ENCODE measurements at places on chromosomes 4 and X. TPM values are rescaled to one million over a fixed set of nuclear protein-coding genes. Genes with fewer than 3 reads are reported as not detected.

The RBMXL3 gene
- not detected for polyA plus RNA-seq

The COL25A1 gene
- polyA plus RNA-seq, result 19.6 TPM

The STK26 gene
- 12.3 TPM for polyA plus RNA-seq

The TRPC5OS gene
- 0.13 TPM for polyA plus RNA-seq

The NAA11 gene
- not detected for polyA plus RNA-seq

The ADH4 gene
- 0.71 TPM for polyA plus RNA-seq

DNA sequence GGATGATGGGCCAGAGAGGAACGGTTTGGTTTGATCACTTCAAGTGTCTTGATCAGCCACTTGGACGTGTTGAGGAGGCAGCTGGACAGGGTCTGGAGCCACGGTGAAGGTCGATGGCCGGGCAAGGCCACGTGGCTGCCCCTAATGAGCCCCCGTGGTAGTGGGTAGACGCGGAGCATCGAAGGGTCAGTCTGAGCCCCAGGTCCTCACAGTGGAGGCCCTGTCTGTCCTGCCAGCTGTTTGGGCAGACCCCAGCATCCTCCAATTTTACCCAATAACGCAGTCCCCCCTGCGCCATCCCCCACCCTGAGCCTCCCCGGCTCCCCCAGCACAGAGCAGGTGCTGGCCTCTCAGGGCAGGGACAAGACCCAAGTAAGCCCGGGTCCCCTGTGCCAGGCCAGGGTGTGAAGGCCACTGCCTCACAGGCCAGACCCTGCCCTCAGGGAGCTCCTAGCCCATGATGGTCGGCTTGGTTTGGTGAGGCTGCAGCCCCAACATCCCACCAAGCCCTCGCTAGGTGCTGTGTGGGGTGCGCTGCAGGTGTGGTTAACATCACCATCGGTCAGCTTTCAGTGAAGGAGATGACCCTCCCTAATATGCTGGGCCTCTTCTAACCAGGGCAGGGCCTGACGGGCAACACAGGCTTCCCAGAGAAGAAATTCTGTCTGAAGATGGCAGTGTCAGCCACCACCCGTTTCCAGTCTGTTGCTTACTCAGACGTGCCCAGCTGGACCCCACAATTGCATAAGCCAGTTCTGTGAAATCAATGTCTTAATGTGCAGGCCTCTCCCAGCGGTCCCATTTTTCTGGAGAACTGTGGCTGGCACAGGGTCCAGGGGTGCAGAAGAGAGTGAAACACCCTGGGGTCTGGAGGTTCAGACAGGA lies 40.5 kb upstream of the NKX1-1 start:
- DNase-seq, result no peak

DNA sequence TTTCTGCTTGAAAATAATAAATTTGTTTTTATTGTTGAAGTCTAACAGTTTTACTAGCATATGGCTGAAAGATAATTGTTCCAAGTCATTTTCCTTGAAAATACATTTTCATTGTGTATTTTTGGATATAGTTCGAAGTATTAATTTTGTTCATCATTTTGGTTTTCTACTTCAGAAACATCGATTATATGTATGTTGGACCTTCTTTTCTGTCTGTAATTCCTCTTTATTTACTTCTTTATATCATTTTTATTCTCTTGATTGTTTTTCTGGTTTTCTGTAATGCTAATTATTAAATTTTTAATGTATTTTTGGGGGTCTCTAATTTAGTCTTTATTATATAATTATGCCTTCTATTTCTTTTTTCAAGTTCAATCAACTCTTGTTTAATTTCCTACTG lies 407.1 kb upstream of the FRG1 start:
- DNase-seq, result no peak

GRCh38 chr4:137735561-137736104 lies 203.3 kb upstream of the PCDH18 start:
- DNase-seq, result no peak

GRCh38 chr4:100977746-100978397 lies 369.5 kb downstream of the PPP3CA start:
- no peak for DNase-seq

GRCh38 chr4:14841801-14842768 lies 160.2 kb upstream of the CPEB2 start:
- DNase-seq, result no peak

GRCh38 chr4:76374798-76375197 lies 46.1 kb downstream of the CCDC158 start:
- DNase-seq, result no peak

- DNase-seq, result no peak
These were observed 106.2 kb upstream of the PUDP start for GRCh38 chrX:7254144-7254543.

GRCh38 chrX:41661366-41662095 lies 27.2 kb upstream of the GPR34 start:
- no peak for DNase-seq

DNA sequence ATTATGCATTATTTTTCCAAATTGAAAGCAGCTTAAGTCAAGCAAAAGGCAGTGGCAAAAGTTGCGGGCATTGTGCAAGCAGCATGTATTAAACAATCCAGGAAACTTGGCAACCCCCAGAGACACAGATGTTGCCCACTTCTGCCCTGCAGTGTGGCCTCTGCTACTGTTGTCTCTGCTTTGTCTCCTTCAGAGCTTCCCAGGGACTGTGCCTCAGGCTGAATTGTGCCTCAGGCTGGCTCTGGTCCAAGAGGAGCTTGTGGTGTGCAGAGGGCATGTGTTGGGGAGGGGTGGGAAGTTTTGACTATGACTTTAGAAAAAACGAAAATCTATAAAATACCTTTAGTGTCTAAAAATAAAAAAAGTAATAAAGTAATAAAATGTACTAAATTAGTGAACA lies 201.4 kb downstream of the CCSER1 start:
- no peak for DNase-seq

GRCh38 chr4:144355811-144356757 lies 215.6 kb upstream of the GYPA start:
- DNase-seq, result peak; percentile 62

GRCh38 chrX:79415056-79415455 lies 47.9 kb upstream of the ITM2A start:
- DNase-seq, result no peak
